ENCODE measurements at places on chromosomes 7 and 10.

DNA sequence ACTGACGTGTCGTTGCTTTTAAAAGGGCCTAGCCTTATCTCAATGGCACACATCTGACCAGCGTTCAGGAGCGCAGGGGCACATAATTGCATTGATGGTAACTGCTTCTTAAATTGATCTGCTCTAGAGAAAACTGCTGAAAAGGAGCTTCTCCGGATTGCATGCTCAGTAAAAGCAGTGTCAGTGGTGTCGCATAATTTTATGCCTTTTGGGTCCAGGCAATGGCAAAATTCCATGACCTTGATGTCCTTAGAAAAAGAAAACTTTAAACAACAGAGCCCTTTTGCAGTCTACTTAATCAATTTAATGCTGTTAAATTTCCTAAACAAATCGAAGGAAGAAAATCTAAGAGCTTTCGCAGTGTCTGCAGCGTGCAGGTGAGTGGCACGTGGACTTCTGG is 75.7 kb downstream of the PTPRE start:
- DNase-seq: no peak

DNA sequence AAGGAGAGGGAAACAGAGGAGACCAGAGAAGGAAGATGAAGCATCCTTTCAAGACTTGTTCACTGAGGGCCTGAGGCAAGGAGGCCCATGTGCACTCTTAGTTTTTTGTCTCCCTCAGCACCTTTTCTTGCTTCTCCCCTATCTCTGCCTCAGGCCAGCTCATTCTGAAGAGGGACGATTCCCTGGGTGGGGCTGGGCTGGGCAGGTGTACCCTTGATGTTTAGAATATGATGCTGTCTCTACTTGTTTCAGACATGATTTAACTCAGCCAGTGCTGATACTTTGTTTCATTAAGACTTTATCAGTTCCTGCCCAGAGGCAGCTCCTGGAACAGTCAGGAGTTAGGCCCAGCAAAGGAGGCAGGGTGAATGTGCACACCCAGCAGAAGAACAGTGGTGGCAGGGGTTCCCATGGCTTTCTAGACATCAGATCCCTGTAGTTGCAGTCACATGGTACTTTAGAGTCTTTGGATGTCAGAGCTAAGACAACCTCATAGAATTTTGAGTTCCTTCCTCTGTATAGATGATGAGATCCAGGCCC is 3.4 kb downstream of the PRXL2A start:
- DNase-seq: no peak

DNA sequence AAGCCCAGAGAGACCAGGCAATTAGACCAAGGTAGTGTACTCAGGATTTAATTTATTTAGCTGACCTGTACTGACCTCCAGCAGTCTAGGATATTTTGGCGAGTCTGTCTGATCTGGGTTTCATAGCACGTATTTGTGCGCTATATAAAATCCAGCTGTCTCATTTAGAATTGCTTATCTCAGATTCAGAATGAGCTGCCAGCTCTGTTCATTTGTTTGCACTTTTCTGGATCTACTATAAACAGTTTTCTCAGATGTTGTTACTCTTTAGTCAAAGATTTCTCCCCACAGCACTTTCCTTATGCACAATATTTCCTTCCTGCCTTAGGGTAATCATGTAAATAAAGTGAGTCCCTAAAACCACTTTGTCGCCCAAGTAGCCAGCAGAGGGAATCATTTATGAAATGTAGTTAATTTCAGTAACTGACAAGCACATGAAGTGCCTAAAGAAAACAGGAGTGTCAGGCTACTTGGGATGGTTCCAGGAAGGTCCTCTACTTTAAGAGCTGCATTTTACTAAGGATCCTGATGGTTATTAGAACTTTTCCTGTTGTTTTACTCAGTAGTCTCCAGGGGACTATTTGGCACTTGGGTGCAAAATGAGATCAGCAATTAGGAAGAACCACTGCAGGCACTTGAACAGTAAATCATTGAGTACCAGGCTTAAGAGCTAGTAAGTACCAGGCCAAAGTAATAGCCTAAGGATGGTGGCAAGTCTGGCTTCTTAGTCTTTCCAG is 226.4 kb downstream of the TWIST1 start:
- DNase-seq: no peak

GRCh38 chr10:5545778-5546710 is 21.3 kb downstream of the CALML3 start:
- no peak for DNase-seq

GRCh38 chr10:70124918-70125317 is 7.7 kb downstream of the AIFM2 start:
- DNase-seq: no peak

GRCh38 chr10:132077091-132077490 is 11.3 kb downstream of the JAKMIP3 start:
- no peak for DNase-seq

DNA sequence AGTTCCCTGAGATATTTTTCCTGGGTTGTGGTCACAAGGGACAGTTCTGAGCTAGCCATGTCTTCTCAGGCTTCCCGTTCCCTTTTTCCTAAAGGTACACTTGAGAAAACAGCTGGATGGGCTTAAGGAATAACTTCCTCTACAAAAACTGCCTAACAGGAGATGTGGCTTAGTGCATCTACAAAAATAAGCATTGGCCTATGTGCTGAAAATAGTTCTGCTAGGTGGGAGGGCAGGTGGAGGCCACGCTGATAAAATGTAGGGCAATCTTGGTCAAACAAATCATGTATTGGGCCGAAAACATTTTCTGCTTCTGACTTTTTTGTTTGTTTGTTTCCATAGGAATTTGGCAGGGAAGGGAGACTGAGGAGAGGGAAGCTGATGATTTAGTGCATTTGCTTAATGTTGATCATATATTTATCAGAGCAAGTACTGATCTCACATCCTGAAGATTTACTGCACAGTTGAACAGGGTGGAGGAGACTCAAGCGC is 409.4 kb upstream of the FZD8 start:
- no peak for DNase-seq

DNA sequence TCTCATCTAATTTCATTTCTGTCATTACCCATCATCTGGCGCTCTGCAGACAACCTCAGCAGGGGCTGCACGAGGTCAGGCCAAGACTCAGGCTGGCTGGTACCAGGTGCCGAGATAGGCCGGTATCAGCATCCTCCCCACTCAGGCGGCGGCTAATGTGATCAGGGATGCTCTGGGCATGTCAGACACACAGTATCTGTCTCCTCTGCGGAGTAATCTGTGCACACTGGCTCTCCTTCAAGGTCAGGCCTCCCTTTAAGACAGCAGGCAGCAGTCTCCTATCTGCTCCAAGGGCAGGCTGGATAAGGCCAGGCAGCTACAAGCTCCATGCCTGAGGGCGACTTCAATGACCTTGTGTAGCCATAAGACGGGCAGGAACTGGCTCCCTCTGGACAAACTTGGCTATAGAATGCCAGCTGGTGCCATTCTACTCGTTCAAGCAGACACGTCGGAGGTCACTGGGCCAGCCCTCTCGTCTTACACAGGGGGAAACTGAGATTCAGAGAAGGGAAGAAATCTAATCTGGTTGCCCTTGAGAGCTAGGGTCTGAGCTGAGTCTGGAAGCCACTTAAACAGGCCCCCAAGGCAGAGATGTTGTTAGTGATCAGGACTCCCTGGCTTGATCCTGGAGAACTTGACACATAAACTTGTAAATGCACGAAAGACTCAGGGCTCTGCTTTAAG is 59.3 kb downstream of the ARHGAP22 start:
- DNase-seq: no peak

DNA sequence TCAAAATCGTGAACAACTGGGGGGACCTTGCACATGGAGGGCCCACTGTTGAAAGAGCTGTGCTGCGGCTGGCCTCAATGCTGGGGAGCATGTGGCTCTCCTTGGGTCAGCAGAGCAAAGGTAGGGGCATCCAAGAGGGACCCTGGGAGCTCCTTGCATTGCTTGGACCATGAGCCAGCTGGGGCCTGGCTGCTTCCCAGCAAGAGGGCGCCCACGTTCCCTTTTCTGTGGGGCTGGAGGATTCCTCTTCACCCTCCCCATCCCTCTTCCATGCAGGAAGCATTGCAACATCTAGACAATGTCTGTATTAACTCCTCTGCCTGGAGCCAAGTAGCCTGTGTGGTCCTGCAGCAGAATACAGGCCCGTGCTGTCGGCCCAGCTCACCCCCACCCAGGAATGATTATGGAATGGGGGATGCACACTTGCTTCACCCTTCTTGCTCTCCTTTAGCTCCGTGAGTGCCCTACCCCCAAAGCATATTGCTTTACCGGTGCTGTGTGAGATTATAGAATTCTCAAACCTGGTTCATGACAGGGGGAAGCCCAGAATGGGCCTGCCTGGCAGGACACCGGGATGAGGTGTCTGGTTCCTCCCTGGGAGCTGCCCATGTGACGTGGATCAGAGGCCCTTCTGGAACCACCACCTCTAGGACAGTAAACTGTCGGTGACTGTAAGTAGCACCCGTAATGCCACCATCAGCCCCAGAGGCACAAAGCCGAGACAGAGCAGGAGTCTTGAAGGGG is 61.9 kb downstream of the SYPL1 start:
- no peak for DNase-seq

- DNase-seq: no peak
Measured at GRCh38 chr7:12765431-12766100, 78.1 kb downstream of the ARL4A start.

DNA sequence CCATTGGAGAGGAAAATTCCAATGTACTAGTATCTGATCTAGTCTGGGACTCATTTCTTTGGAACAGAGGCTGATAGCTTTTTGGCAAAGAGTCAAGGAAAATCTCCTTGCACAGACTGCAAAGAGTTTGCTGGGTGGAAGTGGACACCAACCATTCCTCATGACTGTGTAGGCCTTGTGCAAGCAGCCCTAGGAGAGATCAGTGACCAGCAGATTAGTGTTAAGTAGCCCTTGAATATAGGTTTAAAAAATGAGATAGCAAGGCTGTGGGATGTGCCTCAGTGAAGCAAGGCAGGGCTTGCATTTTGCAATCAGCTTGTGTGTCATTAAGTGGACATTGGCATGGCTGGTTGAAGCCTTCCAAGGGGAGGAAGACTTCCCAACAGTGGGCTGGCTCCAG is 341.6 kb downstream of the PLXNA4 start:
- no peak for DNase-seq

- no peak for DNase-seq
Measured at GRCh38 chr7:108000875-108001763, 1.8 kb downstream of the LAMB1 start.

- DNase-seq: no peak
Measured at GRCh38 chr7:112362731-112363131, 87.5 kb upstream of the IFRD1 start.

DNA sequence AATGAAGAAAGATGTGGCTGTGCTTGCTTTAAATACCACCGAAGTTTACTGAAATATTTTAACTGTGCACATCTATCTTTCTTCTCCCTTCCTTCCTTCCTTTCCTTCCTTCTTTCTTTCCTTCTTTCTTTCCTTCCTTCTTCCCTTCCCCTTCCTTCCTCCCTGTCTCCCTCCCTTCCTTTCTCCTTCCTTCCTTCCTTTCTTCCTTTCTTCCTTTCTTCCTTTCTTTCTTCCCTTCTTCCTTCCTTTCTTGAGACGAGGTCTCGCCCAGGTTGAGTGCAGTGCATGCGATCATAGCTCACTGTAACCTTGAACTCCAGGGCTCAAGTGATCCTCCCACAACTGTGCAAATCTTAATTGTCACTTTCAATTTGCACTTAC is 157.8 kb upstream of the FAM171A1 start:
- DNase-seq: no peak

DNA sequence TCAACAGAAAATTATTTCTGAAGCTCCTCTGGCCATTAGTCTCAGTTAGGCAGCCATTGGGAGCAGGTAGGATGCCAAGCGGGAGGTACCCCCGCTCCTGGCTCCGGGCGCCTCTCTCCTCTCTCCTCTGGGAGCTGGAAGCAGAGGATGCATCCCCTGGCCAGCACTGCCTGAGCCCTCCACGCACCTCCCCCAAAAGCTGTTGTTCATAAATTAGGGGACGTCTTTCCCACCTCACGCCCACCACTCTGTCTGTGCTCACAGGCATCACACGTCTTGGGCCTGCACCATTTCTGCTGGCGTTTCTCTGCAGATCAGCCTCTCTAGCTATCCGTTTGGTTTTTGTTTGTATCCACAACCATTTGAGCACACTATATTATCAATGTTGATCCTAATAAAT is 609.0 kb upstream of the FOXK1 start:
- no peak for DNase-seq

DNA sequence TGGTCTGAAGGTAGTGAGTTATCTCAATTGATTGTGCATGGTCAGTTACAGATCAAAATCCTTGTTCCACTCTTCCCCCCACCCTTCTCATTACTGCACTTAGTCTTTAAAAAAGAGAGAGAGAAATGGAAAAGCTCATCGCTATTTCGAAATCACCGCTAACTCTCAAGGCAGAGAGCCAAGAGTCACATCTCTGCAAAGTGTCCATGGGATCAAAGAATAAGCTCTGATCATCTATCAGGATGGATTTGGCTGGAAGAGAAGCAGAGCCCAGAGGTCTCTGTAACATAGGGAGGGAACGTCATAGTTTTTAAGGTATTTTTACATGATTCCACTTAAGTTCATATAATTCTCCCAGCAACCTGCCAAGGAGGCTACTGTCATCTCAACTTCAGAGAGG is 30.0 kb upstream of the MYH16 start:
- DNase-seq: no peak

GRCh38 chr10:34333513-34333912 is 481.6 kb downstream of the PARD3 start:
- no peak for DNase-seq

- no peak for DNase-seq
Measured at GRCh38 chr7:115056019-115056418, 134.1 kb downstream of the MDFIC start.

- peak; percentile 31 for DNase-seq
Measured at GRCh38 chr10:64115908-64116643, 594.9 kb downstream of the REEP3 start.

DNA sequence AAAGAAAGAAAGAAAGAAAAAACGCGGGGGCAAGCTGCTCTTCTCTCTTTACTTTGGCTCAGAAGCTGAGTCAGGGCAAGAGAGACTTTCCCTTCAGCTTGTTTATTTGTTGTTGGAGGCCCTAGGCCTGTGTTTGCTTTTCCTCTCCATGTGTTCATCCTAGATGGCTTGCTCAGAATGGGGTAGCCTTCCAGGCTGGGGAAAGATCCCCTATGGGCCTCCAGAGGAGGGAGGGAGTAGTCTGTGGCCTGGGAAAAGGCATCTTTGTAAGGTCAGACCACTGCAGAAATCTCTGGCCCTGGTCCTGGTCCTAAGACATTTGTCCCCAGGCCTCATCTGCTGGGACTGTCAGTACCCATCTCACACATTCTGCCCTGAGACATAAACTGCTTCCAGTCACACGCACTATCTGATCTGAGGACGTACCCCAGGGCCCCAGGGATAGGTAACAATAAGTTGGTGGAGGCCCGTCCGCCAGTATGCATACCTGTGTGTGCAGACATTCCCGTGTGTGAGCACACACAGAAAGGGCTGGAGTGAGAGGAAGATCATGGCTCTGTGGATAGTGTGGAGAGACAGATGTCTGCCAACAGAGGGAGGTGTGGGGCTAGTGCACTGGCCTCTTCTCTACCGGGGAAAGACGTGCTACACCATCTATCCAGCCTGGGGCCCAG is 4.9 kb upstream of the SCD start:
- peak; percentile 44 for DNase-seq

All from MM.1S (cell line).